ENCODE measurements at places on chromosomes 6 and 20.
A peak's percentile ranks its signal among the peaks of the same experiment; 100 is the strongest.

DNA sequence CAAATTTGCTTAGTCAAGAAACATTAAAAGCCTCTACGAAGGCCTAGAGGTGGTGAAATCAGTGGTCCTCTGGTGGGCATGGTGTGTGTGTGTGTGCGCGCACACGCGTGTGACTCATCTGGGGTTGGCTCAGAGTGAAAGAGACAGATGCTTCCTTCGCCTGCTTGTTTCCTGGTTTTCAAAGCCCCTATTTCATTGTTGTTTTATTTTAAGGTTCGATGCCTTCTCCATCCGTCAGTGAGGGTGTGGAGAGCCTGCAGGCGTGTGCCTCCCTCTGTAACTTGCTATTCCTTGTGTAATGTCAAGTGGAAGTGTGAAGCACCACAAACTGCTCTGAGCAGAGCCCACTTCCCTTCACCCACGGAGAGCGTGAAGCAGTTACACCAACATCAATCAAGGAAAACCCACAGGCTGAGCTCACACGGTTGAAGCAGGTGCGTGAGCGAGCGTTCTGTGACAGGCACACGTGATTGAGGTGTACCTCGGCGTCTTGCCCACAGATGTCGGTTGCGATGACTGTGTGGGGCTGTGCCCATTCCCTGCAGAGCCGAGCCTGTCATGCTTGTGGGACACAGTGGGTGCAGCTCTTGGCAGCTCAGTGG is 233.9 kb downstream of the PRL start:
- no peak for DNase-seq

DNA sequence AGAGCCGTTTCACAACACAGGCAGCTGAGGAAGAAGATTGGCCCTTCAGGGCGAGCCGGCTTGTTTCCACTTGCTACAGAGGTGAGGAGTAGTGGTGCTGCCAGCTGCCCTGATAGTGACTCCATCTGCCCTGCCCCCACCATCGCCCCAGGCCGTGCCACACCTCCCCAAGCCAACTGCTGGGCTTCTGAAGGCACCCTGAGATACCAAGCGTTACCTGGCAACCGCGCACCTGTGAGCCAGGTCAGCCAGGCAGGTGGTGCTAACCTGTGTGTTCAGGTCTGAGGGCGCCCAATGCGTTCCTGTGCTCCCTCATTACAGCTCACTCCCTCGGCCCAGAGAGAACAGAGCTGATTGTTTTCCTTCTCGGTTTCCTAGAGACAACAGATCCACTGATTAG is 299.1 kb upstream of the ID4 start:
- peak; percentile 19 for DNase-seq

- no peak for DNase-seq
Observed at GRCh38 chr6:148689168-148689567, 57.7 kb upstream of the UST start.

DNA sequence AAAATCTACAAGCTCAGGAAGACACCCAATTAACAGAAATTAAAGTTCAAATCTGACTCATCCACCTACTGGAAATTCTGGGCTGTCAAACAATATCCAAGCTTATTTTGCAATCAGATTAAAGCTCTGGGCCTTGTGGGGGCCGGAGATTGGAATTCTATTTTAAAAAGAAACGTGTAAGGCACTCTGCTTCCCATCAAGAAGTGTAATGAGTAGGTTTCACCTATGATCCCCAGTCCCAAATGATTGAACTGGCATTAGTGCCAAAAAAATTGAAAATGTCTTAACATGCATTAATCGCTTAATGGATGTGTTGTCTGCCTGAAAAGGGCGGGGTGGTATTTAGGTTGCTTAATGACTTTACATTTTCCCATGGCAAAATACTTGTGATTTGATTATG is 542.4 kb upstream of the BTBD3 start:
- DNase-seq, result no peak

DNA sequence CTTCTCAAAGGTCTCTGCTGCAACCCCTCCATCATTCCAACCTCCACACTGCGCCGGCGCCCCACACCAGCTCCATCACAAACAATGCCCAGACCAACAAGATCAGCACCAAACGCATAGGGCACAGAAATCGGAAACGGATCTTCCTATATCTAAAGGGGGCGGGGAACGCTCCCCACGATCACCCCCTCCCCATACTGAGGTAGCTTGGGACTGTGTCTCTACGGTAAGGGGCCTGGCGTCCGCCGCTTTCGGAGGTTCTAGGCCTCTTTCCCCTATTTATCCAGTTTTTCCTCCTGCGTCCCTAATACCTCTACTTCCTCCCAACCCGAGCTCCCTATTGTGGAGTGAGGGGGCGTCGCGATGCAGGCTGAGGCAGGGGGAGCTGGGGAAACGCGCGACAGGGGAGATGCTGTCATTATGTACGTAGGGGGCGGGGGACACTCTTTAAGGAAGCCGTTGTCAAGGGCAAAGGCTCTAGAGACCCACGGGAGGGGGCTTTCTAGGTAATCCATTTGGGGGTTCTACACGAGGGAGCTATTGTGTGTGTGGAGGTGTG is 909 bp downstream of the DNAAF9 start:
- peak; percentile 58 for DNase-seq

DNA sequence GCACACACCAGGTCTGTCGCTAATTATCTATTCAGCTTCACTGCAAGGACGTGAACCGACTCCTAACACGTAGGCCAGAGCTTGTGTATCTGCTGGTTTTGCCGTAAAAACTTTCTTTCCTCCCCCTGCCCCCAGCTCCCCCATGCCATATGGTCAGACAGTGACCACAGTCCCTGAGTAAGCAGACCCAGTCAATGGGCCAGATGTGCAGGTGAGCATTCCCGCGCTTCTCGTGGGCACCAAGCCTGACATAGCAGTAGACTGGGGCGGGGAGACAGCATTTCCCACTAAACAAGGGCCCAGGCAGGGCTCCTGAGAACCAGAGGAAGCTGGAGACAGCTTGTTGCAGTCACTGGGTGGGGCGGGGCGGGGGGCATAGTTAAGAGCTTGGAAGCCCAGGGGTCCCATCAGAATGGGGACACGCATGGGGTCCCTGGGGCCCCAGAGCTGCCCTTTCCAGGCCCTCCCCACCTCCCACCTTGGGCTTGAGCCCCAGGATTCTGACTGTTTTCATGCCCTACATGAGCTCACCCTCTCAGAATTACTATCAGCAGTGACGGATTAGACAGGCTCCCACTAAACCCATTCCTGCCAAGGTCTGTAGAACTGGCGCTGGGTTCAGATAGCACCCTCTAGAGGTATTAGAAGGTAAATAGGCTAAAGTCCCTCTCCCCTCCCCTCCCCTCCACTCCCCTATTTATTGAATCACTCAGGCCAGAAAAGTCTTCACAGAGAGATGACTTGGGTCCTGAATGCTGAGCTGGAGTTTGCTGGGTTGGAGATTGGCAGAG is 51.8 kb downstream of the CDH26 start:
- DNase-seq, result peak; percentile 57

DNA sequence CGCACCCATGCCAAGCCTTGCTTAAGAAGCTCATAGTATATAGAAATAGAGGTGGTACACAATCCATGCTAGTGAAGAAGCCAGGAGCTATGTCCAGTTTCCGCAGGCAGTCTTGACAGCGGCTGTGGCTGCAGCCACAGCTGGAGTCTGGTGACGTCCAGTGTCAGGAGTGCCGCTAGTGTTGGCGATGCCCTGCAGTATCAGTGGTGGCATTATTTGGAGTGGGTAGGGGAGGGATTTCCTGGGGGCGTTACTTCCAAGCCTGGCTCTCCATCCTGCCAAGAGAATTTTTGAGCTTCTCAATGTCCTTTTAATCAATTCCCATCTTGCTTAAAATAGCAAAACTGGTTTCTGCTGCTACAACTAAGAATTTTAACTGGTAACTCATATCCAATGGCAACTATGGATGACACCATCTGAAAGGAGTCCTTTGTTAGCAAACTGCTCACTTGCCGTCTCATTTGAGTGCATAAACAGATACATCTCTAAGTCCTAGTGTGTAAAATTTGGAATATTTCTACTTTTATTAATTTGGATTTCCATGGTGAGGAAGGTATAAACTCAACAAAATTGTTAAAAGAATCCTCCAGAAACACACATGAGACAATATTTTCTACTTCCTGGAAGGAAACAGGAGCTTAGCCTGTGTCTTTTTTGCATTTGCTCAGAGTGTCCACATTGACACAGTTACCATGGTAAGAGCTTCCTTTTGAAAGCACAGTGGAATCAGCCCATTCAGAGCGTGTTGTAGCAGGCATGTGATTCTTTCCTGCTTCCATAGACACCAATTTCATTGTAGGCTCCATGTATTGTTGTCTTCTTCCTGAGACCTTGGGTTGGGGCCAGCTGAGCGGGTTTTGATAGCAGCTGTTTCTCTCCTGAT is 44.6 kb upstream of the PXDC1 start:
- DNase-seq, result no peak

GRCh38 chr20:57346477-57346876 is 4.6 kb upstream of the RAE1 start:
- DNase-seq, result peak; percentile 39

DNA sequence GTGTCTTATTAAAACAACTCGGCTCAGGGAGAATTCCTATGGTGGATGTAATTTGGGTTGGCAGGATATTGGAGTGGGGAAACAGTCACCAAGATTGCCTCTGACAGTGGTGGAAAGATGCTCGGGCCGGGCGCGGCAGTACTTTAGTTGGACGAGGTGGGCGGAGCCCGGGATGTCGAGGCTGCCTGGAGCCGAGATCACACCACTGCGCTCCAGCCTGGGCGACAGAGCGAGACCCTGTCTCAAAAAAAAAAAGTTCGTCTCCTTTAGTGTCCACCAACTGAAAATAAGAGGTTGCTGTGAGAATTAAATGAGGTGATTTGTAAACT is 621 bp downstream of the NOL7 start:
- DNase-seq, result peak; percentile 31

DNA sequence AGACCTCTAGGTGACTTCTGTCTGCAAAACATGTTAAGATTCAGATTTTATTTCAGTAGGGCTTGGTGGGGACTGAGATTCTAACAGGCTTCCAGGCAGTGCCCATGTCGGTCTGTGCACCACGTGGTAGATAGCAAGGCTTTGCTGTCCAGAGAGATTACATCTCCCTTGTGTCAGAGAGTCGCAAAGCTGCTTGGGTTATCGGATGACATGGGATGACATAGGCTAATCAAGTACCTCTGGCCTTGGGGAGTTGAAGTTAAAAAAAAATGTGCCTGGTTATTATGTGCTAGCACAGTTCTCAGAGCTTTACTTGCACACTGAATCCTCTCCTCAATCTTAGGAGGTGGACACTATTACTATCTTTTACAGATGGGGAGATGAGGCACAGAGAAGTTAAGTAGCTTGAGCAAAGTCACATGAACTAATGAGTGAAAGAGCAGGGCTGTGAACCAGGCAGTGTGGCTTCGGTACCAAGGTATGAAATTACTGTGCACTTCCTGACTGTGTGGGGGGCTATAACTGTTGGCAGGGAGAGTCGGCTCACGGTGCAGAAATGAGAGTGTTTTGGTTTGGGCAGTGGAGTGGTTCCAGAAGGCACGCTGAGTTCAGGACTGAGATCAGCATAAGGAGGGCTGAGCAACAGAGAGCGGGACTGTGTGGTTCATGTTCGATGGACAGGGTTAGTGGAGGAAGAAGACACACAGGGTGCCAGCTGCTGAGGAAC is 41.1 kb downstream of the FARS2 start:
- DNase-seq, result no peak

DNA sequence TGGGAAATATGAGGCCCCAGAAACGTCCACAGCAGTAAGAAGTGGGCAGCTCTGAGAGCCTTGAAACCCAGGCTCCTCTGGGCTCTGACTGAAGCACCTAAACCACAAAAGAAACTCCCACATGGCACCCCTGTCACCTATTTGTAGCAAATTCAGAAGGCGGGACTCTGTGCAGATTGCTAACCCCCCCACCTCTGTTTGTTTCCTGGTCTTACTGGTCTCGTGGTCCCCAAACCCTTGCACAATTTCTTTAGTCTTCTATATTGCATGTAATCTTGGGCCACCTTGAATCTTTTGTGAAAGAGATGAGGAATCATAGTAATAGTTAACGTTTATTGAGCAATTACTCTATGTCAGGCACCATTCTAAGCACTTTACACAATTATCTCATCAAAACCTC is 154.3 kb downstream of the PREX1 start:
- no peak for DNase-seq

DNA sequence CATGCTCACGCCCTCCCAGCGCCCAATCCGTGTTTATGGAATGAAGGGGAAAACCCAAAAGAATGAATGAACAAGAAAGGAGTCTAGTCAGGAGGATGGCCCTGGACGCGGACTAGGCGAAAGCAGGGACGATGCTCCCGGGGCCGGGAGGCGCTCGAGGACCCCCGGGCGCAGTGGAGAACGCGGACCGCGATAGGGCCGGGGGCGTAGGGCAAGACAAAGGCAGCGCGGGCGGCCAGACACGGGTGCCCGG is 758 bp downstream of the GCLC start:
- no peak for DNase-seq

Data from iPS-NIHi11 (cell line).